ENCODE measurements at places on chromosomes 7 and 10. TPM values are rescaled to one million over a fixed set of nuclear protein-coding genes. Genes with fewer than 3 reads are reported as not detected.

THSD7A gene
- total RNA-seq, result 1.2 TPM

SAP25 gene
- 5.8 TPM for total RNA-seq

FAM53B gene
- 14.4 TPM for total RNA-seq

GHRHR gene
- 6.5 TPM for total RNA-seq

ZNF316 gene
- total RNA-seq, result 15.5 TPM

NME8 gene
- total RNA-seq, result 0.22 TPM

CYP26C1 gene
- total RNA-seq, result 0.21 TPM

SLC18A2 gene
- total RNA-seq, result 6.7 TPM

GRCh38 chr10:118054383-118054782, 7.6 kb upstream of the RAB11FIP2 start:
- no peaks in the 10 kb centered on the region for H3K36me3 ChIP-seq
- H3K27ac ChIP-seq, result no peak overlapping the region
- no peak for DNase-seq
- no peaks in the 10 kb centered on the region for H3K27me3 ChIP-seq
- H3K4me1 ChIP-seq, result peaks cover 6% of the 10 kb centered on the region

GRCh38 chr7:47432671-47433563, 149.0 kb downstream of the TNS3 start:
- H3K4me3 ChIP-seq, result no peak overlapping the region
- no peak overlapping the region for H3K27ac ChIP-seq
- DNase-seq, result no peak
- no peaks in the 10 kb centered on the region for H3K4me1 ChIP-seq
- no peaks in the 10 kb centered on the region for H3K27me3 ChIP-seq

GRCh38 chr10:113683300-113683699, 3.6 kb downstream of the CASP7 start:
- H3K36me3 ChIP-seq, result no peaks in the 10 kb centered on the region
- no peak overlapping the region for H3K27ac ChIP-seq
- peaks cover 5% of the 10 kb centered on the region for H3K4me1 ChIP-seq
- DNase-seq, result no peak
- 0 out of 2 replicates have a peak, but pooled peaks cover 8% of the 10 kb centered on the region for H3K27me3 ChIP-seq

GRCh38 chr10:8563478-8563877, 509.0 kb downstream of the GATA3 start:
- H3K4me3 ChIP-seq, result no peak overlapping the region
- H3K4me1 ChIP-seq, result no peaks in the 10 kb centered on the region
- H3K27ac ChIP-seq, result no peak overlapping the region
- DNase-seq, result no peak
- no peaks in the 10 kb centered on the region for H3K36me3 ChIP-seq

GRCh38 chr7:157412021-157412443, 75.2 kb downstream of the DNAJB6 start:
- H3K36me3 ChIP-seq, result peaks cover 18% of the 10 kb centered on the region
- H3K4me3 ChIP-seq, result no peak overlapping the region
- DNase-seq, result no peak

DNA sequence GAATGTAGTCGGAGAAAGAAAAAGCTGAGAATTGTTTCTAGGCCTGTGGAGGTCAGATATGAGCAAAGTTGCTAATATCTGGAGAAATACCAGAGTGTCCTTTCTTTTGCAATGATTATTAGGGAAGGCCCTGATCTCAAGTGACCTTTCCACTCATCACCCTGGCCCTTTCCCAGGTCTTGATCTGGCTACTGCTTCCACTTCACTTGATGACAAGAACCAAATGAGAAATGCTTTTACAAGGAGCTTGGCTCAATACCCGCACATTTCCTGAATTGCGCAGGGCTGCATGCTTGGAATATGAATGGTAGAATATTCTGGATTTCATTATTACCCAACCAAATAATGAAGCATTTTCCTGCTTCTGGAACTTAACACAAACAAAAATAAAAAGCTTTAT, 104.6 kb downstream of the ITGB8 start:
- no peaks in the 10 kb centered on the region for H3K27me3 ChIP-seq
- no peaks in the 10 kb centered on the region for H3K4me1 ChIP-seq
- no peak overlapping the region for H3K4me3 ChIP-seq
- no peaks in the 10 kb centered on the region for H3K36me3 ChIP-seq

GRCh38 chr7:128404143-128404681, 5.6 kb downstream of the IMPDH1 start:
- no peaks in the 10 kb centered on the region for H3K36me3 ChIP-seq
- H3K27me3 ChIP-seq, result peaks cover 46% of the 10 kb centered on the region
- peak overlapping the region; percentile 5 for H3K4me3 ChIP-seq
- peaks cover 35% of the 10 kb centered on the region for H3K4me1 ChIP-seq
- H3K27ac ChIP-seq, result no peak overlapping the region
- DNase-seq, result no peak

GRCh38 chr10:29948881-29949355, 110.5 kb downstream of the JCAD start:
- no peak overlapping the region for H3K27ac ChIP-seq
- H3K4me1 ChIP-seq, result 0 out of 2 replicates have a peak, but pooled peaks cover 9% of the 10 kb centered on the region
- H3K36me3 ChIP-seq, result no peaks in the 10 kb centered on the region
- DNase-seq, result no peak
- no peaks in the 10 kb centered on the region for H3K27me3 ChIP-seq
- H3K4me3 ChIP-seq, result no peak overlapping the region

- peaks cover 3% of the 10 kb centered on the region for H3K4me1 ChIP-seq
- H3K4me3 ChIP-seq, result no peak overlapping the region
- no peak overlapping the region for H3K27ac ChIP-seq
- no peak for DNase-seq
- no peaks in the 10 kb centered on the region for H3K27me3 ChIP-seq
Measured at GRCh38 chr7:135856356-135857144, 107.9 kb upstream of the FAM180A start.

- no peaks in the 10 kb centered on the region for H3K36me3 ChIP-seq
- H3K27ac ChIP-seq, result no peak overlapping the region
- DNase-seq, result no peak
- H3K4me3 ChIP-seq, result no peak overlapping the region
- peaks cover 36% of the 10 kb centered on the region for H3K4me1 ChIP-seq
Measured at GRCh38 chr7:138666385-138666784, 34.8 kb downstream of the SVOPL start.

GRCh38 chr10:31838065-31838464, 90.6 kb downstream of the ARHGAP12 start:
- DNase-seq, result no peak
- H3K27me3 ChIP-seq, result no peaks in the 10 kb centered on the region

DNA sequence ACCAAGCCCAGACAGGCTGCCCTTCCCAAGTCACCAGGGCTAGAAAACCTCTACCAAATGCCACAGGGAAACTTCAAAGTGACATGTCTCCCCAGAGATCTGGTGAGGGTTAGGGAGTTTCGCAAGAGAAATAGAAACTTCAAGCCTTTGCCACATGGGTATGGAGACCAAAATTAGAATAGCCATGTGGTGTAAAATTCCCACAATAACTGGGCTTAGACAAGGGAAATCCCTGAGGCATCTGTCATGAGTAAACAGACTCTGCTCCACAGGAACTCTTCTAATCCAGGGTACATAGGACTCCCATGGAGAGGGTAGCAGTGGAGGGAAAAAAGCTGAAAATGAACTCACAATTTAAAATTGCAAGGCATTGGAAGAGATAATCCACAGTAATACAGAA, 14.3 kb downstream of the ADAM12 start:
- no peaks in the 10 kb centered on the region for H3K4me1 ChIP-seq
- no peak for DNase-seq
- H3K4me3 ChIP-seq, result no peak overlapping the region

GRCh38 chr7:14233868-14234369, 244.5 kb upstream of the ETV1 start:
- no peaks in the 10 kb centered on the region for H3K36me3 ChIP-seq
- H3K27ac ChIP-seq, result no peak overlapping the region
- no peaks in the 10 kb centered on the region for H3K27me3 ChIP-seq
- DNase-seq, result no peak
- H3K4me3 ChIP-seq, result no peak overlapping the region

GRCh38 chr7:111140091-111140865, 49.4 kb downstream of the LRRN3 start:
- no peaks in the 10 kb centered on the region for H3K4me1 ChIP-seq
- DNase-seq, result no peak
- H3K4me3 ChIP-seq, result no peak overlapping the region
- peaks cover 1% of the 10 kb centered on the region for H3K27me3 ChIP-seq
- no peak overlapping the region for H3K27ac ChIP-seq

GRCh38 chr7:123022576-123022975, 27.1 kb upstream of the TAS2R16 start:
- no peak overlapping the region for H3K27ac ChIP-seq
- no peaks in the 10 kb centered on the region for H3K4me1 ChIP-seq
- no peaks in the 10 kb centered on the region for H3K36me3 ChIP-seq
- no peak overlapping the region for H3K4me3 ChIP-seq
- no peak for DNase-seq
- no peaks in the 10 kb centered on the region for H3K27me3 ChIP-seq

DNA sequence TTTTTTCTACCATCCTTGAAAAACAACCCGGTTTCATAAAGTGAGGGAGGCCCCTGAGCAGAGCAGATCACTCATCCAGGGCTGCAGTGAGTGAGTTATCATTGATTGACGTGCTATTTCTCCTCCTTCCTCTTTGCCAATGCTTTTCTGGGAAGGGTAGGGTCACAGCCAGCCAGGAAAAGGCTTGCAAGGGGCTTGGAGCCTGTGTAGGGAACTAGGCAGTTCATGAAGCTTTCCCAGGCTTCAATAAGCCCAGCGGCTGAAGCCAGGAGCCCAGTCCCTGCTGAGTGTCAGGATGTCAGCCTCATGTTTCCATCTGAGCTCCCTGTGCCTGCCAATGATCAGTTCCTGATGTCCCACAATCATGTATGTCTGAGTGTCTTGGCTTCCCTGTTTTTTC, 584.7 kb downstream of the GALNT17 start:
- no peak overlapping the region for H3K4me3 ChIP-seq
- no peak overlapping the region for H3K27ac ChIP-seq
- no peaks in the 10 kb centered on the region for H3K4me1 ChIP-seq

GRCh38 chr10:102919992-102920739, 2.1 kb downstream of the CNNM2 start:
- H3K27me3 ChIP-seq, result peaks cover 12% of the 10 kb centered on the region
- H3K4me3 ChIP-seq, result peak overlapping the region; percentile 93
- DNase-seq, result peak; percentile 56
- H3K27ac ChIP-seq, result no peak overlapping the region

GRCh38 chr7:142788303-142789289, 17.8 kb downstream of the PRSS2 start:
- H3K4me1 ChIP-seq, result no peaks in the 10 kb centered on the region
- no peak overlapping the region for H3K27ac ChIP-seq
- H3K4me3 ChIP-seq, result no peak overlapping the region
- H3K36me3 ChIP-seq, result no peaks in the 10 kb centered on the region

DNA sequence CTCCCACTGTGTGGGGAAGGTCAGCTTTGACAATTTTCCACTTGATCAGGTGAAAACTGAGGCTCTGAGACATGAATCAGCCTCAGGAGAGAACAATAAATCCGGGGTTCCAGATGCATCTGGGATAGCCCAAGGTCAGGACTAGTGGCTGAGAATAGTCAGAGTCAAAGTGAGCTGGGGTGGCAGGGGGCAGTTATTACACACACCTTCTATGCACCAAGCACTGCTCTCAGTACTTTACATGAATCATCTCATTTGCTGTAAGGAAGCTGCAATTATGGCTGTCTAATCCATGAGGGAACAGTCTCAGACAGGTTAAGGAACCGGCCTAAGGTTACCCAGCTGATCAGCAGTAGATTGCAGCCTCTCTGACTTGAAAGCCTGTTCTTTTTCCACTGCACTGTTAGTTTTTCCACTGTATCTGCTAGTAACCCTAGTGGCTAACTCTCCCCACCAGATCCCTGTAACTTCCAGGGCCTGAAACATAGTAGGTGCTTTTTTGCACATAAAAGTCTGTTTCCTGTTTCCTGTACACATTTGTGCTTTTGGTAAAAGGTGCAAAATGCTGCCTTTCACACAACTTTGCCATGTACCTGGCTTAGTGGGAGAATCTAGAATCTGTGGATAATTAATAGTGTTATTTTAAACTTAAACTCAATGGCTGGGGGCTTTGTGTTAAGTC, 125.9 kb downstream of the EMX2 start:
- H3K27me3 ChIP-seq, result no peaks in the 10 kb centered on the region
- H3K27ac ChIP-seq, result no peak overlapping the region
- no peak overlapping the region for H3K4me3 ChIP-seq

- no peak for DNase-seq
- no peak overlapping the region for H3K4me3 ChIP-seq
- no peak overlapping the region for H3K27ac ChIP-seq
Measured at GRCh38 chr7:38311329-38311937, 38.0 kb upstream of the TARP start.

GRCh38 chr7:92732316-92733036, 103.9 kb downstream of the CDK6 start:
- no peaks in the 10 kb centered on the region for H3K4me1 ChIP-seq
- H3K27ac ChIP-seq, result no peak overlapping the region
- DNase-seq, result no peak
- no peak overlapping the region for H3K4me3 ChIP-seq
- H3K36me3 ChIP-seq, result no peaks in the 10 kb centered on the region

- H3K4me3 ChIP-seq, result no peak overlapping the region
- DNase-seq, result no peak
- H3K4me1 ChIP-seq, result peaks cover 8% of the 10 kb centered on the region
- no peak overlapping the region for H3K27ac ChIP-seq
- no peaks in the 10 kb centered on the region for H3K27me3 ChIP-seq
- no peaks in the 10 kb centered on the region for H3K36me3 ChIP-seq
Measured at GRCh38 chr10:113704637-113705343, 25.1 kb downstream of the CASP7 start.

DNA sequence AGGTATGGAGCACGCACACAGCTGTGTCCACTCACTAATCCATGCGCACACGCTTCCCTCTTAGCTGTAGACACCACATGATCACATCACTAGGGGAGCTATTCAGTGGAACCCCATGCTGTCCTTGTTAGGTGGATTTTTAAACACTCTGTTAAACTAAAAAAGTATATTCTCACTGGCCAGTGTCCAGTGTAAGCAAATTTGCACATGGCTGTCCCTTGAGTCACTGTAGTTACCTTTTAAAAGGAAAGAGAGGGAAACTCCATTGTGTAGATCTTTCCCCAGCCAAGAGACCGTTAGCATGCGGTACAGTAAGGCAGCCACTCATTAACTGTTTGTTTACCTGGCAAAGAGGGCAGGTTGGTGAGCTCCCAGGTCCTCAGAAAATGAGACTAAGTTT, 81.6 kb upstream of the INSYN2A start:
- DNase-seq, result no peak
- H3K36me3 ChIP-seq, result no peaks in the 10 kb centered on the region
- H3K4me1 ChIP-seq, result no peaks in the 10 kb centered on the region
- no peak overlapping the region for H3K4me3 ChIP-seq
